CD4-positive, alpha-beta T cell treated with Interleukin-4 for 1 hour (primary cell): ENCODE measurements at places on chromosomes 3 and 15.

GRCh38 chr15:86382341-86382740 lies 302.7 kb downstream of the AGBL1 start:
- no peak for DNase-seq

- no peak for DNase-seq
Measured at GRCh38 chr15:69013726-69014406, 629 bp upstream of the NOX5 start.

GRCh38 chr3:60633644-60634043 lies 617.6 kb downstream of the FHIT start:
- no peak for DNase-seq

DNA sequence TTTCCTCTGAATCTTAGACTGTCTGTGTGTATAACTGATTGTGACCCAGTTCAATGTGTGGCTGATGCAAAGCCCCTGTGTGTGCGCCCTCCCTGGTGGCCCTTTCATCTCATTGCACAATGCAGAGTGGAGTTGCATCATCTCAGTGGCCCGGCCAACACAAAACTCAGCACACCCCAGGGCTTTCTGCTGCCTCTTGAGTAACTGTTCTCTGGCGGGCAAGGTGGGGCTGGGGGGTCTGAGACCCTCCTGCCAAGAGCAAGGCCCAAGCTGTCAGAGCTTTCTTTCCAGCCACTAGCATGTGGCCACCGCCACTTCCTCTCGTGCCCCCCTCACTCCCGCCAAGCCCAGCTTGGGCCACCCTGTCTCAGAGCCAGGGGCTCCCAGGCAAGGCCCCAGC lies 80.7 kb upstream of the ALDH1L1 start:
- DNase-seq = no peak
